NCI-H2081 treated with DMSO at 0.1 percent for 48 hours (cell line): ENCODE measurements at places on chromosomes 5 and 9.

GRCh38 chr9:131530546-131530919 lies 530 bp downstream of the UCK1 start:
- no peak for DNase-seq

GRCh38 chr5:172607213-172607793 lies 33.8 kb upstream of the NEURL1B start:
- no peak for DNase-seq

DNA sequence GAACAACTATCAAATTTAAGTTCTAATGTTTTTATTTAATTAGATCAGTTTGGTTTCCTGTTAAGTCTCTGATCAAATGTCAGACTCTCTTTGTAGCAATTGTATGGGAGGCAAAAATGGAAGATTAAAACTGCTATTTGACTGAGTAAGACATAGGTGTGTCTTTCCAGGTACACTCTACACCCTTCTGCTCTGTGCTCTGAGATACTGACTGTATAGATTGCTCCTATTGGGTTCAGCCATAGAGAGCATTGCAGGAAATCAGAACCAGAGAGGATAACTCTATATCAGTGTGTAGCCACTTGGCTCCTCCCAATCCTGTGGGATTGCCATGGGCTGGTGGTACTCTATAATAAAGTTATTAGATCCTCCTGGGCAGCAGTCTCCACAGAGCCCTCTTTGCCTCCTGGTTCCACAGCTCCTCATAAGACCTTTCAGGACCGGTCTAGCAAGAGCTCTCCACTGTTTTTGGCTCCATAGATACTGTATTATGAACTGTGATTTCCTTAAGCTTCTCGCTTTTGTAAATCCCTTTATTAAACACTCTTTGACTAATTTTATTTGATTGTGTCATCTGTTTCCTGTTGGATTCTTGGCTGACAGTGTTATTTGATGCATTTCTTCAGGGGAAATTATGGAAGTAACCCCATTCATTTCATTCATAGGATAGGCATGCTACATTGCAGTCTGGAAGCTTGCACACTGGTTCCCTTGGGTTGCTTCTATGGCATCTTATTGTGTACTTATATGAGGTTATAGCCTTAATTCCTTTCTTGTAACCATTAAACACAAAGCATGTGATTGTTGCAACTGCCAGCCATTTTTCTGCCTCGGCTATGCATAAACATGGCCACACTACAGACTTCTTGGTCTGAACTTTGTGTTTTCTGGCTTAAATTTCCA lies 115.6 kb downstream of the VCAN start:
- DNase-seq: no peak

- no peak for DNase-seq
Measured at GRCh38 chr5:67029481-67029880, 167.1 kb downstream of the CD180 start.

GRCh38 chr9:23288545-23288944 lies 537.5 kb downstream of the ELAVL2 start:
- no peak for DNase-seq

GRCh38 chr9:114431770-114432169 lies 44.0 kb upstream of the AKNA start:
- DNase-seq: no peak
